Astrocyte of the spinal cord (primary cell): ENCODE measurements at places on chromosomes 2 and 18.

DNA sequence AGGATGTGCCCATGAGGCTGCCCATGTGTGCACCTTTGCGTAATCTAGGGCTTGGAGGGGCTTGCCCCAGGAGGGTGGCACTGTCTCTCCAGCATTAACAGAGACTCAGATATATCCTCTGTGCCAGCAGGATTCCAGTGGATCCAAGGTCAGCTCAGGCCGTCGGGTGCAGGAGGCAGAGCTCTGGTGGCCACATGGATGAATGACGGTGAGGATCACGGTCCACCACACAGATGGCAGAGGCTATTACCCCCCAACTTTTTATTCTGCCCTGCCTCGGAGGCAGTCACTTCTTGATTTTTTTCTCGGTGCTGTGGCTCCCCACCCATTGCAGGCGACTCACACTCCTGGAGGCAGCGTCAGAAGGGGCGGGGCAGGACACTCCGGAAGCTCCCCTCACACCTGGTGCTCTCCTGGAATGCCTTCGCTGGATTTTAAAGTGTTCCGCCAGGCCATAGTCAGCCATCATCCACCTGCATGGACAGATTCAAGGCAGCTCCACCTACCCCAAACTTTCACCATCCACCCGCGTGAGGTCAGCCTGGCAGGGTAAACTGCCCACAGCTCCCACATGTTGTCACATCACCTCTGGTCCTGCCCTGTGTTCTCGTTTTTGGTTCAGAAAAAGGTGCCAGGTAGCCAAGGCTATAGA, 602.9 kb upstream of the RAB6C start:
- no peak for DNase-seq

DNA sequence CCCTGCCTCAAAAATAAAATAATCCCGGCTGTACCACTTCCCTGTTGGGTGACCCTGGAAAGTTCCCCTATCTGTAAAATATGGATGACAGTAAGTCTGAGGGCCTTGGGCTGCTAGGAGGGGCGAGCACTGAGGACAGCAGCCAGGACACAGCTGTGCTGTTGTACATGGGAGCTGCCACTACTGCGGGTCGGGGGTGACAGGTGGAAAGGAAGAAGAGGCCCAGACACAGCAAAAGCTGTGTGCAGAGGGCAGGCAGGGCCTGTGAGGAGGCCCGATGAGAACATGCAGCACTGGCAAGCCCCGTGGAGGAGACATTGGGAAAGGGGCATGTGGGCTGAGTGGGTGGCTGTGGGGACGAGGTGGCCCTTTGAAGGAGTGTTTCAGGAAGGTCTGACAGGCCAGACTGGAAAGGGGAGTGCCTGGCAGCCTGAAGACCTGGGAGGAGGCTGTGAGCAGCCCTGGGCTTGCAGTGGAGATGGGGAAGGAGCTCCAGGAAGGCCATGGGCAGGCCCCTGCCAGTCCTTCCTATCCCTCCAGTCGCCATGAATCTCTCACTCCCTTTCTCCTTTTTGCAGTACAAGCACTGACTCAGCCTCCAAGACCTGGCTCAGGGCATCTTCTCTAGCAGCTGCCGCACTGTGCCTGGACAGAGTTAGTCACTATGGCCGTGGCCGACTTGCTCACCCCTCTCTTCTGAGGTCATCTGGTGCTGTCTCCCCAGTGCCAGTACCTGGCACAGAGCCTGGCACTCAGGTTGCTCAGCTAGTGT, 28.9 kb upstream of the SEMA4C start:
- no peak for DNase-seq

DNA sequence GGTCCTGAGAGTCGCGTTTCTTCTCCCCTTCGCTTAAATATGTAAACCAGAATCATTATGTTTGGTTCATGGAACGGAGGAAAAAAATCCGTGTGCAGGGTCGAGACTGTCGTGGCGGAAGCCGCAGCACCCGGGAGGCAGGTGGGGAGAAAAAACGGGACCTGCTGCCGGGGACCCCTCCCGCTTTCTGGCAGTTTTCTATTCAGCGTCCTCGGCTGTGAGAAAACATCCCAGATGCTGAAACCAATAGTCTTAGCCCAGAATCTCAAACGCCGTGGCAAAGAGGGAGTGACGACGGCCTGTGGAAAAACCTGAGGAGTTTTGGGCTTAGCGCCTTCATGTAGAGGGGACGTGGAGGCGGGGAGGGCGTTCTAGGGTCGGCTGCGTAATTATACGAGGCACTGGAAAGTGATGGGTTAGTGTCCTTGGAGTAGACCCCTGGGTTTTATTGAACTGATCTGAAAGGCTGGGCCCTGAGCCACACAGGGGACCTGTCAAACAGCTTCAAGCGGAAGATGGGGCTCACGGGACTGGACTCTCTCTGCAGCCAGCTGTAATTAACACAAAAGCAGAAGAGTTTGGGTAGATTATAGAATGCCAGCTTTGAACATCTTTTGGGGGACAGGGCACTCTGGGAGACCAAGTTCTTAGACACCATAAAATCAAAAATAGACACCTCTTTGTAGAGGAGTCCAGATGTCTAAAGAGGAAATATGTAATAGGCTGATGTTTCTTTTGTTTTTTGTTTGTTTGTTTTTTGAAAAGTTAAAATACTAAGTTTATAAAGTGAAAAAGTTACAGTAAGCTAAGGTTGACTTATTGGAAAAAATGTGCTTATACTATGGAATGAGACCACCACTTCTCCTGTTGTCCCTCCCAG, 834 bp upstream of the BUB1 start:
- no peak for DNase-seq

- DNase-seq, result no peak
Observed at GRCh38 chr2:946073-946948, 4.3 kb upstream of the SNTG2 start.

DNA sequence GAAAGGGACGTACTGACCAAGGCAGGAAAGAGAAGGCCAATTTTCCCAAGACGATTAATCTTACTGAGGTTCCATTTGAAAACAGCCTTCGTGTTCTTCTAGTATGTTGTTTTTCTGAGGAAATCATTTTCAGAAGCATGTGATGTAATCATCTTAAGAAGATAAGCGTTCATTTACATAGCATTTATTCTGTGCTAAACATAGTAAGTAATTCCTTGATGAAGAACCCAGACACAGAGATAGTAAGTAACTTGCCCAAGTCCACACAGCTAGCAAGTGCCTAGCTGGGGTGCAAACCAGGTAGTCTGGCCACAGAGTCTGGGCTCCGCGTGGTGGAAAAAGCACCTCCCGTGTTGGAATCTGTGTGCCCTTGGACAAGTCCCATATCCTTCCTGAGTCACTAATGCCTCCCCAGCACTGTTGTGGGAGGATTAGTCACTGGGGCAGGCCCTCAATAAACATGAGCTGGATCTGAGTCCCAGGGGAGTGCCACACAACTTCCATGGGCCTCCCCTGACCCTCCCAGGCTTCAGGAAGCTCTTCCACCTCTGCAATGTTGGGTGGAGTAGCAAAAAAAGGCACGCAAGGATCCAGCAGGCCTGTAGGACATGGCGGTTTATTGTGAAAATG, 26.9 kb upstream of the ASAP2 start:
- DNase-seq, result peak; percentile 88

GRCh38 chr2:216083464-216084281, 2.0 kb downstream of the TMEM169 start:
- peak; percentile 91 for DNase-seq

- DNase-seq, result no peak
Observed at GRCh38 chr2:104583811-104584210, 270.1 kb upstream of the POU3F3 start.

DNA sequence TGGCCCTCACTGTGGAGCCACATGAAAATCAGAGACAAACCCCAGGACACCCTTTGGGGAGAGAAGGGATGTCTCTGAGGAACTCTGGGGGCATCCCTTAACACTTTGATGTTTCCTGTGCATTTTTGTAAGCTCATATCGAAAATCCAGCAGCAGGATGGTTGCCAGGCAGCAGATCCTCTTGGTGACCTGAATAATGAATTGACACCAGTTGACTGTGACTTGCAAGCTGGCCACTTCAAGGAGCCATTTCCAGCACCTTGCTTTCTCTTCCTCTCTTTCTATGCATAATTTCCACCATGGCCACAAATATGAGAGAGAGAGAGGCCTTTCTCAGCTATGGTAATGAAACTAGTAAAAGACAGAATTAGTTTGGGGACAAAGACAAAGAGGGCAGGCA, 91.7 kb downstream of the NRP2 start:
- DNase-seq, result no peak

GRCh38 chr2:160493227-160494028, at the start of gene RBMS1:
Gene RBMS1 (minus strand): TSS chr2:160493807. CDS start chr2:160493363, 444 bp downstream.
- DNase-seq, result peak; percentile 62

DNA sequence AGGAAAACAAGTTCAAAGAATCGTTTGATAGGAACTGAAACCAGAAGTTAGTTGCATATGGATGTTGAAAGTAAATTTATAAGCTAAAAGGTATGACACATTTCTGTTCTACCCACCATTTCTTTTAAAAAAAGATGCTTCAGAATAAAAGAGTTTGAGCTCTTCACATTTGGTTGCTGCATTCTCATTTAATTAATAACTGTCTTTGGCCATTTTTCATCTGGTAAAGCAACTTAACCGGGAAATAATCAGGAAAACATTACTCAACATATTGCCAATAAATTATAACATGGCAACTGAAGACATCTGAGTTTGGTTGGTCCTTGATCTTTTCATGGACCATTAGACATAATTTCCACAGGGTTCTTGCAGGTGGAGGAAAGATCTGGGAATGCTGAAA, 180.2 kb upstream of the TWIST2 start:
- no peak for DNase-seq

DNA sequence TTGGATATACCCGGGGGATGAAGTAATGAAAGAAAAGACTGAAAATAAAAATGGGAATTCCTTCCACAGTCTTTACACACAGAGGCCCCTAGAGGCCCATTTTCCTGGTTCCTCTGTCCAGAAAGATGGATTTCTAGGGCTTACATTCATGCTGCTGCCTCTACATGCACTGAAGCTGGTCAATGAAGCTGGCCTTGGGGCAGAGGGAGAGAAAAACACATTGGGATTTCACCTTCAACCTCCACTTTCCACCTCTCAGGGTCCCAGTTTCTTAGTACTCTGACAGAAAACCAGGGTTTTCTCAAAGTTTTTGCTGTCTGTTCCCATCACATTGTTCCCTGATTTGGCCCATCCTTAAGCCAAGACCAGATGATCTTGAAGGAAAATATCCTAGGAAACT, 154.6 kb upstream of the ZSWIM2 start:
- no peak for DNase-seq

DNA sequence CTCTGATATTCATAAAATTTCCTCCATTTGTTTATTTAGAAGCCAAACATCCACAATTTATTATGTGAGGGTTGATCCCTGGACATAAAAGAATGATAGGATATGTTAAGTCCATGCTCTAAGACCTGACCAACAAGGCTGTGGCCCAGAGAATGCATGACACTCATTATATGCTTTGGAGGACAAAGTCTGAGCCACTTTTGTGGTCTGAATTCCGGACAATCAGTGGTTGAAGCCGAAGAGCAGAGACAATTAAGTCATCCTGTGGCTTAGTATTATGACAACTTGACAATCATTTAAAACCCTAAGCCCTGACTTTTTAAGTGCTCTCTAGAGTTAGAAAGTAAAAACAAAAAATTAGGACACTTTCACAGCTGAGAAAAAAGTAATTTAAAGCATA, 483.3 kb downstream of the PLCL1 start:
- peak; percentile 44 for DNase-seq

DNA sequence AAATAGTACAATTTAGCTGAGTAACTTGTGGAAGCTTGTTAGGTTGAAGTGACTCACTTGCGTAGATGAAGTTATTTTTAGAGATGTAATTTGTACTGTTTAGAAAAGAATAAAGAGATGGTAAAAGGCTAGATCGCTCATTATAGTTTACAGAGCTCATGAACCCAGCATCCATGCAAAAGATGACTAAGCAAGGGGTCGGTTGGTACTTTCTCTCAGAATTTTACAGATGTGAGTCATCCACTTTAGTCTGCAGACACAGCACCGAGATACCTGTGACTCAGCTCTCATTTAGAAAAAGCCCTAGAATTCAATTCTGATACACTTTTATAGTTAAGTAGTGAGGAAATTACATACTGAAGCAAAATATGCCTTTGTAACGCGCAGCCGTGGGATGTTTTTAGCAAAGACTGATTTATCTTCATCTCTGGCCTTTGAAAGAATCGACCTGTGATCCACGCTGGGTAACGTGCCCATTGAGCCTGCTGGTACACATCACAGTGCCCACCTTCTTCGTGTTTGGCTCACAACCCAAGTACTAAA, 116.5 kb upstream of the FOSL2 start:
- peak; percentile 99 for DNase-seq

DNA sequence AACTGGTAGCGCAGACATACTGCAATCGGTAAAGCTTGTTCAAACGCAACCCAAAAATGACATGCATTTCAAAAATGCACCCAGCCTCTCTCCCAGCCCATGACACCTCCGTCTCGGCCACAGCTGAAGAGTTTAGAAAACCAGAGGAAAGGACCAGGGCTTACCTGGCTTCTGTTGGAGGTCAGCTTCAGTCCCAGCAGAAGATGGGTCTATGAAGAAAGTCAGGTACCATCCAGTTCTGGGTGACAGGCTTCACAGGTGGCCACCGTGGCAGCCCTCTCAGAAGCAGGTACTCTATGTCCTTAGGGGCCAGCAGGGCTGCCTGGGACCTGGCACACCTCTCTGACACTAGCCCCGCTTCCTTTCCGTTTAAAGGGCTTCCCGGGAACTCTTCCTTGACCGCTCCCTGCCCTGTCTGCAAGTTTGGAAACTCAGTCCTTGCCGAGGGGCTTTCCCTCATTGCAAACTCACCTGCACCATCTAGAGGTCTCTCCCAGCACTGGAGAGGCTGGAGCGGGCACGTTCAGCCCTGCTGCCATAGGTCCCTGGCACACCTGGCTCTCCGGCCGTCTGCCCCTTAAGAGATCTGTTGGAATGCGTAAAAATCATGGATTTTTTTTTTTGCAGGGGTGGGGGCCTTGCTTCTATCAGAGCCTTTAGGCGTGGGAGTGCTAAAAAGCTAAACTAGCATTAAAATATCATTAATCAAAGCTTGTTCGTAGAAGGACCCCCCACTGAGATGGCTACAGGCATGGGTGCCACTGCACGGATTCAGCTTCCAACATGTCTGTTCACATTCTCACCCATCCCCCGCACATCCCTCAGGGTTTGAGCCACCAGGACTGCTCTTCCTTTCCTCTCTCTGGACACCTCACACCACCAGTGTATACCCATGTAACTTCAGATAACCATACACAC, at the start of gene EDAR:
TSS of gene EDAR (minus strand) at position 425 of the 918 bp plus-strand sequence. CDS start 58,206 bp downstream, outside the sequence.
- DNase-seq, result peak; percentile 19
